ENCODE measurements at places on chromosomes 3 and 15.

DNA sequence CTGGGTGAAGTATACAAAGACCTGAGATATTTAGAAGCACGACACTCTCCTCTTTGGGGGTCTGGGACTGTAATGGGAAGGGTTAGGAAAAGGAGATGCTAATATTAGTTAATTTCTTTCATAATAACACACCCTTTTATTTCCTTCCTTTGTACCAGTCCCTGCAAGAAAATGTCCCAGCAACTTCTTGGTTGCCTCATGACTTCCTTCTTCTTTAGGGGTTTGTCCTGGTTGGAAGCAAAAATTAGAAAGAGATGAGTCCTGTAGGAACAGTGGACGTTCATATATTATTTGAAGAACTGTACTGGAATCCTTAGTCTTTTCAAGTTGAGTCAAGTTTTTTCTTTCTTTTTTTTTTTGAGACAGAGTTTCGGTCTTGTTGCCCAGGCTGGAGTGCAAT is 227.8 kb upstream of the TBL1XR1 start:
- no peak for DNase-seq

DNA sequence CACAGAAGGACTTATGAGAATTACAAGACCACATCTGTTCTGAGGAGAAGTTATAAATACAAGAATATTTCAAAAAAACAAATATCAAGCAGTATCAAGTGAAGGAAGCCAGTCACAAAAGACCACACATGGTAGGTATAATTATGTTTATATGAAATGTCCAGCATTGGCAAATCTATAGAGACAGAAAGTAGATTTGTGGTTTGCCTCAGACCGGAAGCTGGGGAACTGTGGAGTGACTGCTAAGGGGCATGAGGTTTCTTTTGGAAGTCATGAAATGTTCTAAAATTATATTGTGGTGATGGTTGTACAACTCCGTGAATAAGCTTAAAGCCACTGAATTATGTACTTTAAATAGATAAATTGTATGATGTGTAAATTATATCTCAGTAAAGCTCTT is 136.9 kb downstream of the FRMD5 start:
- DNase-seq: no peak

- no peak for DNase-seq
These were observed 195.6 kb downstream of the RPLP1 start for GRCh38 chr15:69648212-69648611.

GRCh38 chr3:62817678-62818077 is 57.5 kb downstream of the CADPS start:
- DNase-seq: no peak

DNA sequence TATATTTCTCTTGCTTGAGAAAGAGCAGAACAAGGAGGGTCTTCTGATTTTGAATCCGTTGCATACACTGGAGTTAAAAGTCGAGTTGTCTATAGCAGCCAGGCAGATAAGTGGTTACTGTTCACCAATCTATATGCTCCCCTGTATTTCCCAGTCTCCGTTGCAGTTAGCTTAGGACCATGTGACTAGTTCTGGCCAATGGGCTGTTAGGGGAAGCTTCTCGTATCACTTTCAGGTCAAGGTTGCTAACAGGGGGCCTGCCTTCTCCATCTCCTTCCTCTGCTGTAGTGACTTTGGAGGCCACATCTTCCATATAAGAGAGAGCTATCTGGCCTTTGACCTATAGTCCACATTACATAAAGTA is 188.5 kb upstream of the KBTBD8 start:
- no peak for DNase-seq

DNA sequence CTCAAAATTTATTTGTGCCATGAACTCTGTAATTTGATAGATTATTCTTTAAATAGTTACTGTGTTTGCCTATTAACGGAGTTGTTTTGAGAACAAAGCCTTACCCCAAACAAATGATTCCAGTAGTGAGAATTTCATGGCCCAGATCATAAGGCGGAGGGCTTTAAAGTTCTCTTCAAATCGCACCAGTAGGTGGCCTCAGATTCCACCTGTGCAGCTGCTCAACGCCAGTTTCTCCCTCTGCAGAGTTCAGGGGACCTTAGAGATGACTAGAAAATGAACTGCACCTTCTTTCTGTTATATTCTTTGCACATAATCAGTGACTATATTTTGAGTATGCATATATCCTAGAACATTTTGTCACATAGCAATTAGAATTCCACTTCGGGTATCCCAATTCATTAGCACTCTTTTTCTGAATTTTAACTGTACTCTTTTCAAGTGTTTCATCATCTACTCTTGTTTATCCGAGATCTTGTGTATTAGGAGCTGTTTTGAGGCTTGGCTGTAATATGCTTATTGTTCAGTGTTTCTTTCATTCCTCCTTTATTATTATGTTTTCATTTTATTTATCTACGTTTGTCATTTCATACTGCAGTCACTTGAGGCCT is 232.6 kb upstream of the CHRM5 start:
- no peak for DNase-seq

- DNase-seq: no peak
These were observed 281.2 kb upstream of the THBS1 start for GRCh38 chr15:39299486-39300267.

DNA sequence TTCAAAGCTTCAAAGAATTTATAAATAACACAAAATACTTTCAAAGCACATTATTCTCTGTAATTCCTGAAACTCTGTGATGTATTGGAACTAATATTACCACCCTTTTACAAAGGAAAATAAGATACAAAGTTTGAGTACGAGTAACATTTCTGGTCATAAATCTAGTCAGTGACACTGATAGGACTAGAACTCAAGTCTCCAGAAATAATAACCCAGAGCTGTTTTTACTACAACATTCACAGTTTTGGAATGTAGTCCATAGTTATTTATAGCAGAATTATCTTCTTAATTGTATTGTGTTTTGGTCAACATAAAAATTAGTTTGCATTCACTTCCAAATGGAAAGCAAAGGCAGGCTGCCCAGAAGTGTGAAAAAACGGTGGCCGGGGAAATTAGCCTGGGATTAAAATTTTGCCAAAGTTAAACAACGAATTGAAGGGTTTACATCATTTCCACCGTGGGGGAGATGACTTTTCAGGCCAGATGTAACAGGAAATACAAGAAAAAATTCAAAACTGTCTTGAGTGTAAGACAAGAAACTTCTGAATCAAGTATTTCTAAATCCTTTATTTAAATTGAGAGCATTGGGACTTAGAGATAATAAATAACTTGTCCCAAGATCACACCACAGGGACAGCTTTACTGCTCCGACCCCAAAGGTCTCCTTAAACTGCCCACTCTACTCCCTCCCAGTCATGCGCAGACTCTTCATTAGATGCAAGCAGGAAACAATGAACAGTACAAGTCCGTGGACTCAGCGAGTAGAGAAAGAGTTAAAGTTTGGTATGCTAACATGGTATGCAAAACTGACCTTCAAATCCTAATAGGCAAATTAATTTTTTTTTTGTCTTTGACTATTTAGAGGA is 74.3 kb upstream of the VGLL4 start:
- no peak for DNase-seq

DNA sequence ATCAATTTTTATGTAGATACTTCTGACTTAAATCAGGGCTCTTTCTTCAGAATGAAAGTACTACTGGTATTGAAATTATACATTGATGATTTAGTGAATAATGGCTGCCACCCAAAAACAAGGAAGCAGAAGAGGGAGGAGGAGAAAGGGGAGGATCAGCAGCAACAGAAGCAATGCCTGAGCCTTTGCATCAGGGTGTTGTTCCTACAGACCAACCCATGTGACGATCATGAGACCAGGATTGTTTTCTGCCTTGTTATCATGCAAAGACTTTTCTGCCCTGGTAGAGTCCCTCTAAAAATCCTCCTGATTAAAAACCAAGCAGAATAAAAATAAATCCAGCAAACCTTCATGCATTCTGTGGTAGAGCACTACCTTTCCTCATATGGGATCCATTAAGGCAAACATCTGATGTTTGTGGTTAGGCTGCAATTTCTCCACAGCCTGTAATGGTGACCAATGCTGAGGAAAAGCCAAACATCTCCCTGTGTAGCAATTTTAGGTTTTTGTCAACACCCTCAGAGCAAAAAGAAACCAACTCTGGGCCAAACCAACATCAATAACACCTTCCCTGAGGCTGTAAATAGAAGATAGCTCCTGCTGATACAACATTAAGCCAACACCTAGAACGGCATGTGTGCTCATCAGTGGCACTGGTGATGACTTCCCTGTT is 191.7 kb downstream of the ATP8B4 start:
- no peak for DNase-seq

- no peak for DNase-seq
These were observed 78.8 kb upstream of the PRR23C start for GRCh38 chr3:139123377-139124095.

DNA sequence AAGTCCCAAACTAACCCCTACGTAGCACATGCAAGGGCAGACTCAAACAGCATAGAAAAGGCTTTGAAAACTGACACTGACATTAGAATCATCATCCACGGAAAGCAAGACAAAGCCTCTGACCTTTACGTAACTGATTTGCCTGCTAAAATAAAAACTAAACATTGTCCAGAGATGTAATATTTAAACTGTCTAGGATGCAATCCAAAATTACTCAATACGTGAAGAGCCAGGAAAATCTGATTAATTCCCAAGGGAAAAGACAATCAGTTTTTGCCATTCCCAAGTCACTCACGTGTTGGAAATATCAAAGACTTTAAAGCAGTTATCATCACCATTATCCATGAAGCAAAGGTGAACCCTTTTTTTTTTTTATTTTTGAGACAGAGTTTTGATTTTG is 13.3 kb upstream of the IQCF1 start:
- DNase-seq: no peak

GRCh38 chr3:71688121-71688520 is 37.1 kb downstream of the EIF4E3 start:
- DNase-seq: no peak

- DNase-seq: no peak
These were observed 323.3 kb downstream of the CTNNB1 start for GRCh38 chr3:41522612-41523011.

DNA sequence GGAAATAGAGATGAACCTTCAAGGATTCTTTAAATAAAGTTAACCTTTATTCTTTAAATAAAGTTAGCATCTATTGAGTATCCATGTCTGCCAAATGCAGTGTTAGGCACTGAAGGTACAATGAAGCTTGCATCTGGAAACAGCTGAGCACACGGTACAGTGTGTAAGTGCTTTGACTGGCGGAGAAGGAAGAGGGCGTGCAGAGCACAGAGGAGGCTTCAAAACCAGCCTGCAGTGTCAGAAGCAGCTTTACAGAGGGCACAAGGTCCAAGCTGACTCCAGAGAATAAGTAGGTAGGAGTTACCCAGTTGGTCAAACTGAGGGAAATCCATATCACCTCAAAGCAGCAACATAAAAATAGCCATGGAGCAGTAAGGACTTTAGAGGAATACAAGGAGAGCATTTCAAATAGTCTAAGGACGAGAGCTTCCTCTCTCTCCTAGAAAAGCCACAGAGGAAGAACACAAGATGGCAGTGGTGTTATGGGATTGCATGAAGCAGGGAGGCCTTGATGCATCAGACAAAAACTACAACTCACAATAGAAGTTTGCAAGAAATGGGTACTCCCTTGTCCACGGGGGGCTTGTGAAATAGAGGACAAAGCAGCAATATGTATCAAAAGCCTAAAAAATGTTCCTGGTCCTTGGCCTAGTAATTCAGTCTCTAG is 60.3 kb upstream of the PPP2R3A start:
- no peak for DNase-seq

- no peak for DNase-seq
These were observed 14.6 kb upstream of the TFRC start for GRCh38 chr3:196096382-196096953.

Data from activated T-helper 9 cell treated with anti-CD3 and anti-CD28 coated beads, Interleukin-2, amount 50 U/mL, for 16 hours (primary cell).